ENCODE measurements at places on chromosomes 13 and 19. TPM values are rescaled to one million over a fixed set of nuclear protein-coding genes. Genes with fewer than 3 reads are reported as not detected.
A peak's percentile ranks its signal among the peaks of the same experiment; 100 is the strongest.

DNA sequence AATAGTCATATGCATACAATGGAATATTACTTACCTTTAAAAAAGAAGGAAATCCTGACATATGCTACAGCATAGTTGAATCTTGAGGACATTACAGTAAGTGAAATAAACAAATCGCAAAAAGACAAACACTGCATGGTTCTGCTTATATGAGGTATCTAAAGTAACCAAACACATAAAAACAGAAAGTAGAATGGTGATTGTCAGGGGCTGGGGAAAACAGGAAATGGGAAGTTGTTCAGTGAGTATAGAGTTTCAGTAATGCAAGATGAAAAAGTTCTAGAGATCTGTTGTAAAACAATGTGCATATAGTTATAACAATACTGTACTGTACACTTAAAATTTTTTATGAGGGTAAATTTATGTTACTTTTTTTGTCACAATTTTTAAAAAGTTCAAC, 219.4 kb downstream of the KLF5 start:
- DNase-seq: no peak
- no peaks in the 10 kb centered on the region for H3K36me3 ChIP-seq
- H3K27me3 ChIP-seq: no peaks in the 10 kb centered on the region
- H3K27ac ChIP-seq: no peak overlapping the region
- H3K4me3 ChIP-seq: no peak overlapping the region

ETV2 gene
- 0.42 TPM for total RNA-seq

VSTM1 gene
- not detected for total RNA-seq

SIGLEC8 gene
- not detected for total RNA-seq

DNA sequence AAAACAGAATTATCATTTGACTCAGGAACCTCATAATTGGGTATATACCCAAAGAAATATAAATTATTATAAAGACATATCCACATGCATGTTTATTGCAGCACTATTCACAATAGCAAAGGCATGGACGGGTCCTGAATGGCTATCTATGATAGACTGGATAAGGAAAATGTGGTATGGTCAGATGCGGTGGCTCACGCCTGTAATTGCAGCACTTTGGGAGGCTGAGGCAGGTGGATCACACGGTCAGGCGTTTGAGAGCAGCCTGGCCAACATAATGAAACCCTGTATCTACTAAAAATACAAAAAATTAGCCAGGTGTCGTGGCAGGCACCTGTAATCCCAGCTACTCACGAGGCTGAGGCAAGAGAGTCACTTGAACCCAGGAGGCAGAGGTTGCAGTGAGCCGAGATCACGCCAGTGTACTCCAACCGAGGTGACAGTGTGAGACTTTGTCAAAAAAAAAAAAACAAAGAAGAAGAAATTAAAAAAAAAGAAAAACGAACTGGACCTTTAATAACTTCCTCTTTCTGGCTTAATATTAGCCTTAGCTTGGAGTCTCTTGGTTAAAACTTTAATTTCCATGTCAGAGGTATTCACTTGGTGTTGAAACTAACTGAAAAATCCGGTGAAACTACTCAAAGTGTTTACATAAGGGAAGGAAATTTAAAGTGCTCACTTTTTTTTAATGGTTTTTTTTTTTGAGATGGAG, 104.4 kb downstream of the ZNF486 start:
- peak; percentile 19 for DNase-seq
- peak overlapping the region; percentile 21 for H3K4me3 ChIP-seq
- peaks cover 21% of the 10 kb centered on the region for H3K4me1 ChIP-seq

- no peak overlapping the region for H3K27ac ChIP-seq
- H3K4me3 ChIP-seq: no peak overlapping the region
- no peaks in the 10 kb centered on the region for H3K4me1 ChIP-seq
- no peaks in the 10 kb centered on the region for H3K27me3 ChIP-seq
Observed at GRCh38 chr13:109331898-109332297, 454.5 kb downstream of the IRS2 start.

GRCh38 chr19:31583148-31583547, 233.9 kb upstream of the TSHZ3 start:
- DNase-seq: no peak
- H3K27ac ChIP-seq: no peak overlapping the region
- H3K27me3 ChIP-seq: no peaks in the 10 kb centered on the region
- no peaks in the 10 kb centered on the region for H3K4me1 ChIP-seq

KLF2 gene
- total RNA-seq: 241 TPM

DNA sequence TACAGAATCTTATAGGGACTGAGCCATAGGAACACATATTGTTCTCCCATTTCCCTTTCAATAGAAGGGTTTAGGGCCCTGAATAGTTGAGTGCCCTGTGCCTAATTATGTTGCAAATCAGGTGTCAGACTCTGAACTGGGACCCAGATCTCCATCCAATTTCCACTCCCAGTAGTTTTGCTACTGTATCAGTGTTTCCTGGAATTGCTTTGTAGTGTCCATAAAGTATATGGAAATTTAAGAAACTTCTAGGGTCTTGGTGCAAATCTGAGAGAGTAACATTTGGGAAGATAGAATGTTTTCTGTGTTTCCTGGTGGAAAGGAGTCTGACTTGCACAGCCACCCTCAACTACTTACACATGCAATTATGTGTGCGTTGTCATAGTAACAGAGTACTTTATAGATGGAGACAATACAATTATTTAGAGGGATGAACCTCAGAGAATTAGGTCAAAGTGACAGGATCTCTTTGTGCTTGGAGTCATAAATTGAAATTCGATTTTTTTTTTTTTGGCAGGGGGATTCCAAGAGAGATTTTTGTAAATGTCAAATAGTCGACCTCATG, 646 bp upstream of the SLC10A2 start:
- peaks cover 4% of the 10 kb centered on the region for H3K4me1 ChIP-seq
- no peak overlapping the region for H3K27ac ChIP-seq
- H3K4me3 ChIP-seq: no peak overlapping the region
- no peaks in the 10 kb centered on the region for H3K27me3 ChIP-seq

ASF1B gene
- total RNA-seq: 2.5 TPM

DNA sequence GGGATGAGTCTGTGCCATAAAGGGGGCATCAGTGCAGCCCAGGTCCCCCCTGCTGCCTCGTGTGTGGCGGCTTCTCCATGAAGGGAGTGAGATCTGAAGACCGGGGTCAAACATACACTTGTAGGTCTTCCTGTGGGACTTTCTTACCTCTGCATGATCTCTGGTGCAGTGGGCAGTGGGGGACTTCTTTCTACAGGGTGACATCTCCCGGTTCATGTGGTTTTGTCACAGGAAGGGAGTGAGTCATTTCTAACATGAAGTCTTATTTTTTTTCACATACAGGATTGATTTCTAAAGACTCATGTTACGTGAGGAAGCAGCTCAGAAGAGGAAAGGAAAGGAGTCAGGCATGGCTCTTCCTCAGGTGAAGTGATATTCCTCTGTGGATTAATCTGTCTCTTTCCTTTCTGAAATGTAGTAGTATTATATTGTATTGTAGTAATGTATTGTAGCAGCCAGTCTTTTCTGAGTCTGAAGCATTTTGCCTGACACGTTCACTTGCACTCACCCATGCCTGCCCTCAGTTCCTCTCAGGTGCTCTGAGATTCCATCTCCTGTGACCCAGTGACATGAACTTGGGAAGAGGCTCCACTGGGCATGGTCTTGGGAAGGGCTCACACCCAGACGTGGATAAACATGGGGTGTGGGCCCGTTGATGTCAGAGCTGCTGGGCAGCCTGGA, 15.7 kb downstream of the ZNF808 start:
- H3K4me3 ChIP-seq: no peak overlapping the region
- DNase-seq: no peak
- H3K36me3 ChIP-seq: peaks cover 2% of the 10 kb centered on the region
- H3K27ac ChIP-seq: no peak overlapping the region

DNA sequence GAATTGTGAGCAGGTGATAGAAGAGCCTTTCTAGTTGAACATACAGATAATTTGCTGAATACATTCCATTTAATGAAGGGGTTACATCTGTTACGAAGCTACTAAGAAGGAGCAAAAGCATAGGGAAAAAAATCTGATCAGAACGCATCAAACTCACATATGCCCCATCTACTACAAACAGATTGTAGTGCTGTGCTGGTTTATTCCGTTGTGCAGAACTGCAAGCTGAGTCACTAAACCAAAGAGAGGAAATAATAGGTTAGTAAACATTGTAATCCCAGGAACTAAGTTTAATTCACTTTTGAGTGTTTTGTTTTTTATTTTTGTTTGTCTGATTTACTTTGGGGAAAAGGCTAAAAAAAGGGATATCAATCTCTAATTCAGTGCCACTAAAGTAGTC, 136.3 kb downstream of the CDK8 start:
- H3K4me1 ChIP-seq: no peaks in the 10 kb centered on the region
- no peak overlapping the region for H3K27ac ChIP-seq
- no peak for DNase-seq
- no peaks in the 10 kb centered on the region for H3K27me3 ChIP-seq

TRPC4 gene
- total RNA-seq: not detected

MEDAG gene
- not detected for total RNA-seq

LGALS4 gene
- 8.4 TPM for total RNA-seq

DNA sequence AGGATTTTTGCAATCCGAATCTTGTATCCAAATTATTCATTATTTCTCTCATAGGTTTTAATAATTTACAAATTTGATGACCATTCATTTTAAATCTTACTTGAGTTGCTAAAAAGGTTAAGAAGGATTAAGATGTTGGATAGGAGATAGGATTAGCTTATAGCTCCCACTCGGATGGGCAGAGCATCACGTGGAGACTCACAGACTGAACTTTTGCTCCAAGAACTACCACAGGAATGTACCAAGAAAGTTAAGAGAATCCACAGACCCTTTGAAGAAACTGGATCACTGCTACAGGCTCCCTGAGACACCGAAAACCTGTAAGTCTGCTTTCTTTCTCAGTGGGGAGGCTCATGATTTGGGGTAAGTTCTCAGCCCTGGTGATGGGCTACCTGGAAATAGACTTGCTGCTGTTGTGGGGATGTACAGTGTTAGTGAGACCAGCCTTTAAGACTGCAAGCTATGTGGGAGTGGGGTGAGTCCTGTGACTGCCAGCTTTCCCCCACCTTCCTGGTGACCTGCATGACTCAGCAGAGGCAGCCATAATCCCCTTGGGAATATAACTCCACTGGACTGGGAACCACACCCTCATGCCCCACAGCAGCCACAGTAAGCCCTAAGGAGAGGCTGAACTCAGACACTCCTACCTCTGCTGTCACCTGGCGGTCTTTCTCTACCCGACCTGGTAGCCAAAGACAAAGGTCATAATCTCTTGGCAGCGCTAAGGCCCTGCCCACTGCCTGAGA, 1458.0 kb downstream of the OLFM4 start:
- H3K4me1 ChIP-seq: no peaks in the 10 kb centered on the region
- H3K36me3 ChIP-seq: no peaks in the 10 kb centered on the region
- DNase-seq: no peak

POLRMT gene
- total RNA-seq: 73.2 TPM

GRCh38 chr19:17616961-17617806, 61.7 kb downstream of the COLGALT1 start:
- H3K4me1 ChIP-seq: peaks cover 11% of the 10 kb centered on the region
- no peaks in the 10 kb centered on the region for H3K27me3 ChIP-seq
- DNase-seq: peak; percentile 52
- H3K36me3 ChIP-seq: no peaks in the 10 kb centered on the region
- H3K27ac ChIP-seq: no peak overlapping the region

DNA sequence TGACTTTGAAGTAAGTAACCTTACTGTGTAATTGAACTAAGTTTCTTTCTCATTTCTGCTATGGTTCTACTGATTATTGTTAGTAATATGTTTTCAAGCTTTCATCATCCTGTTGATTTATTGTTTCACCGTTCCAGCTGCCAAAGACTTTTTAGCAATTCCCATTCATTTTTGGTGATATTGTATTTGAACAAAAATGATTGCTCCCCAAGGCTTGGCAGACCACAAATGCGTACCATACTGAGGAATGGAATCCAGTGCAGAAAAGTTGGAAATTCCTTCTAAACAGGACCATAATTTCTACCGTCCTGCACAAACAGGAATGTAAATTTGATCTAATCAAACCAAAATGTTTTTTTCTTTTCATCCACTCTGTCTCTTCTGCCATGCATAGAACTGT, 10.7 kb downstream of the EPSTI1 start:
- H3K36me3 ChIP-seq: peaks cover 4% of the 10 kb centered on the region
- peaks cover 29% of the 10 kb centered on the region for H3K4me1 ChIP-seq
- H3K4me3 ChIP-seq: no peak overlapping the region
- H3K27me3 ChIP-seq: no peaks in the 10 kb centered on the region
- H3K27ac ChIP-seq: no peak overlapping the region
